ENCODE measurements at places on chromosomes 1 and 21.
A peak's percentile ranks its signal among the peaks of the same experiment; 100 is the strongest.

DNA sequence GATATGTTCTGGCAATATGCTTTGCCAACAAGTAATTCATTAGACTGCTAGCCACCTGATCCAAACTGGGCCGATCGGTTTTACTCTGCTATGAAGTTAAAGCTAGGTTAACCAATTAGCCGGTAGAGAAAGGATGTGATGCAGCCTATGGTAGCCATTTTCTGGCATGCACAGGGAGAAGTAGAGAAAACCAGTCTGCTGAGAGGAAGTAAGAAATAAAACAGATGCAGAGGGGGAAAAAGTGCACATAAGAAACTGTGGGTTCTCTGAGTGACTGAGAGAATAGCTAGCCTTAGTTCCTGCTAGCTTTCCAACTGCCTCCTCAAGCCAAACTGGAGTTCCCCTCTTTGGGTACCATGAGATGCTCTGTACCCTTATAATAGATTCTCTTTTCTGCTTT is 52.8 kb downstream of the ARID4B start:
- H3K4me1 ChIP-seq = peaks cover 46% of the 10 kb centered on the region
- H3K4me3 ChIP-seq = no peak overlapping the region
- H3K27me3 ChIP-seq = no peaks in the 10 kb centered on the region

- peak overlapping the region; percentile 89 for H3K4me3 ChIP-seq
- H3K4me1 ChIP-seq = peaks cover 41% of the 10 kb centered on the region
- no peaks in the 10 kb centered on the region for H3K36me3 ChIP-seq
- no peaks in the 10 kb centered on the region for H3K27me3 ChIP-seq
Observed at GRCh38 chr1:160097151-160097910, 1.1 kb downstream of the IGSF8 start.

GRCh38 chr1:197903196-197903514 is 725 bp downstream of the C1orf53 start:
- H3K4me3 ChIP-seq = peak overlapping the region; percentile 91
- H3K27me3 ChIP-seq = peaks cover 59% of the 10 kb centered on the region
- H3K36me3 ChIP-seq = peaks cover 5% of the 10 kb centered on the region
- no peak for DNase-seq
- H3K27ac ChIP-seq = peak overlapping the region; percentile 93

DNA sequence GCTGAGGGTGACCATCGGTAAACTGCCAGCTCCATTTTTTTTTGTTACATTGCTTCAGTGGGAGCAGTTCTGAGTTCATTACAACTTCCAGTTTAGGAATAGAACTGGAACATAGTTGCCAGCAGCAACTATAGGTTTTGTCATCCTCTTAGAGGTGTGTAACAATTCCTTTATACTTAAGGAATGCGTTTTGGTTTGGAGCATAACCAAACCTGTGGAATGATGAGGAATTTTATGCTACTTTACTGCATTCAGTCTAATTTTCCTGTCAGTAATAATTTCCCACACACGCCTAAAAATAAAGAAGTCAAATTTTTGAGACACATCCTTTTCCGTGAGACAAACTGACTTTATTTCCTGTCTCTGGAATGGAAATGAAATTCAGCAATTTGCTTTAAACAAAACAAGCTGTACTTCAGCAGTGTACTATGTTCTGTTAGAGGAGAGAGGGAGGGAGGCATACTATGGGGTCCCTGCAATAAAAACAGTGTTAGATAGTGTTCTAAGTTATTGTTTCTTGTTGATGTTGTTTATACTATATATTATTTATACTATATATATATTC is 4.8 kb upstream of the AMPD1 start:
- H3K4me3 ChIP-seq = no peak overlapping the region
- H3K4me1 ChIP-seq = no peaks in the 10 kb centered on the region
- no peak overlapping the region for H3K27ac ChIP-seq
- no peak for DNase-seq

GRCh38 chr1:35885961-35886558 is 3.1 kb downstream of the AGO1 start:
- H3K36me3 ChIP-seq = peaks cover 11% of the 10 kb centered on the region
- peaks cover 48% of the 10 kb centered on the region for H3K4me1 ChIP-seq

GRCh38 chr1:31834501-31834900 is 18.7 kb upstream of the SPOCD1 start:
- DNase-seq = no peak
- peaks cover 23% of the 10 kb centered on the region for H3K4me1 ChIP-seq
- no peak overlapping the region for H3K27ac ChIP-seq
- peaks cover 6% of the 10 kb centered on the region for H3K27me3 ChIP-seq

DNA sequence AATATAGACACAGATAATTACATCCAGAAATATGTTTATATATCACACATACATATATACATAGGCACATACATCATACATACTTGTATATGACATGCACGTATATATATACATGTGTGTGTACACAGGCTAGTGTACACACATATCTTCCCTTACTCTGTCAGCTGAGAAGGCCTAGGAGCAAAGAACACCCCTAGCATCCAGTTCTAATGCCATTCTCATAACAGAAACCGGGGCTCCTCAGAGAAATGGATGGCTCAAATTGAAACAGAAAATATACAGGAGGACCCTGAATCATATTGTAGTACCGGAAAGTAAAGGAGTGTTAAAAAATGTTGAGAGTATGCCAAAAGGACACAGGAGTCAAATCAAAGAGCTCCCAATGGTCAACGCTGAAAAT is 19.7 kb upstream of the HYI start:
- H3K27me3 ChIP-seq = peaks cover 17% of the 10 kb centered on the region
- H3K4me1 ChIP-seq = no peaks in the 10 kb centered on the region
- no peak overlapping the region for H3K27ac ChIP-seq
- DNase-seq = no peak

- DNase-seq = no peak
- H3K36me3 ChIP-seq = no peaks in the 10 kb centered on the region
- H3K4me3 ChIP-seq = no peak overlapping the region
- H3K4me1 ChIP-seq = no peaks in the 10 kb centered on the region
Observed at GRCh38 chr1:204659056-204659455, 26.5 kb downstream of the LRRN2 start.

DNA sequence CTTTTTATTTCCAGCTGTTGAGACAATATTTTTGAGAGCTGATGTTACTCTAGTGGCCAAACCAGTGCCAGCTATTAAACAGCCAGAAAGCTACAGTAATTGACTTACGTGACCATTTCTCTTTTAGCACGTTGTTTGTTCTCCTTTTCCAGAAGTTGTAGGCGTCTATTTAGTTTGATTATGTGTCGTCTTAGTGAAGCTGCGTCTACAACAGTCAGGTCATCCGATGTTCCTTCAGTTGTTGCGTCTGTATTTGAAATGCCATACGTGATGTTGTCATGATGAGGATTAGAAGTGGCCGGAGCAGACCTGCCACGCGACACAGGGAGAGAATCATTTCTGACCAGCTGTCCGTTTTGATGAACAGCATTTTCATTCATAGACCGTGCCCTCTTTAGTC is 38.2 kb downstream of the TMEM51 start:
- H3K4me3 ChIP-seq = no peak overlapping the region
- H3K36me3 ChIP-seq = no peaks in the 10 kb centered on the region
- DNase-seq = no peak
- H3K27me3 ChIP-seq = peaks cover 9% of the 10 kb centered on the region

DNA sequence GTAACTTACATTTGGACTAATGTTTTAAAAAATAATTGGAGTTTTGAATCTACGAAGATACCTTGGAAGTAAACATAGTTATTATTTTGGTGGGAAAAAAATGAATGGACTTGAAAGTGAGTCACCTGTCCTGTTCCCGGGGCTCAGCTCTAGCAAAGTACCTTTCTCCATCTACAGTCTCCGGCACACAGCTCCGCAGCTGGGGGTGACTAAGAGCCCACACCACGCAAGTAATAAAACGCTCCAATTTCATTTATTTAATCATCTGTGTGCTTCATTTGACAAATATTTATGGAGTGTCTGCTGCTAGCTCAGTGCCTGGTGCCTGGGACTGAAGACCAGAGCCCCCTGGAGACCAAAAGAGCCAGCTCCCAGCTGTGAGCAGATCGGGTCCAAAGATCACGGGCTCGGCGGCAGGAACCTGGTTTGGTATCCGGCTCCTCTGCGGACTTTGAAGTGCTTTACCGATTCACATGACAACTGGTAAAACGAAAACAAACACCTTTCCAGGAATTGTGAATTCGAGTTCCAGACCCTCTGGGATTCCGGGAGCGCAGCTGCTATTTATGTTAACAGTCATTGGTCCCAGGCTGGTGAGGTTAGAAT is 1.7 kb upstream of the RIPK4 start:
- DNase-seq = peak; percentile 7
- H3K36me3 ChIP-seq = no peaks in the 10 kb centered on the region
- H3K4me3 ChIP-seq = peak overlapping the region; percentile 72
- H3K27ac ChIP-seq = no peak overlapping the region

DNA sequence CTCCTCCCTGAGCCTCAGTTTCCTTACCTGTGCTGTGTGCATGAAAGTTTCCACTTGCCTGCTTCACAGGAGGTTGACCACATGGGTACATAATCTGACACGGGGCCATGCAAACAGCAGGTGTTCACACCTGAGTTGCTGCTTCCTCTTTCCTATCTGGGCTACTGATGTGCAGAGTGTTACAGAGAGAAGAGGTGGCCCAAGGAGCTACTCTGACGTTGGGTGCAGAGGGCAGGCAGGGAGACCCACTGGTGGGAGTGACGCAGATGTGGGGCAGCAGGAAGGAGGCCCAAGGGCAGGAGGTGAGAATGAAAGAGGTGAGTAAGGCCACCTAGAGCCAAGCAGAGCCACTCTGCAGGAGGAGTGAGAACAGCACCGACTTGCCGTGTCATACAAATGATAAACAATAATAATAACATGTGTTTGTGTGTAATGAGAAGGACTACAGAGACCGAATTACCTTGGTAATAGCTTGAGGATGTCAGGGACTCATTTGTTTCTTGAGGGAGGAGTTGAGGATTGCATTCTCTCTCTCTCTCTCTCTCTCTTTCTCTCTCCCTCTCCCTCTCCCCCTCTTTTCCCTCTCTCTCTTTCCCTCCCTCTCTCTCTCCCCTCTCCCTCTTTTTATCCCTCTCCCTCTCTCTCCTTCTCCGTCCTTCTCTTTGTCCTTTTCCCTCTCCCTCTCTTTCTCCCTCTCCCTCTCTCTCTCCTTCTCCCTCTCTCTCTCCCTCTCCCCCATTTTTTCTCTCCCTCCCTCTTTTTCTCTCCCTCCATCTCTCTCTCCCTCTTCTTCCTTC is 87.4 kb upstream of the IGSF21 start:
- H3K27me3 ChIP-seq = no peaks in the 10 kb centered on the region
- H3K4me1 ChIP-seq = no peaks in the 10 kb centered on the region
- DNase-seq = no peak
- H3K36me3 ChIP-seq = no peaks in the 10 kb centered on the region
- H3K4me3 ChIP-seq = no peak overlapping the region

GRCh38 chr1:75583282-75583681 is 27.6 kb downstream of the SLC44A5 start:
- DNase-seq = no peak
- no peaks in the 10 kb centered on the region for H3K4me1 ChIP-seq
- no peak overlapping the region for H3K27ac ChIP-seq
- H3K36me3 ChIP-seq = no peaks in the 10 kb centered on the region

Measured in activated T-helper 1 cell treated with anti-CD3 and anti-CD28 coated beads, Interleukin-12 subunit alpha, Interleukin-12 subunit beta, Interleukin-2, Interleukin-4 antibody, amounts not matched to agents 30 ng/mL and 10 ng/mL and 1 ng/mL, durations not matched to agents 14 hours and 24 hours and 36 hours (primary cell).